Astrocyte of the spinal cord (primary cell): ENCODE measurements at places on chromosomes 12 and 14.

GRCh38 chr12:122422730-122423257, 325 bp upstream of the CLIP1 start:
- peak; percentile 64 for DNase-seq

DNA sequence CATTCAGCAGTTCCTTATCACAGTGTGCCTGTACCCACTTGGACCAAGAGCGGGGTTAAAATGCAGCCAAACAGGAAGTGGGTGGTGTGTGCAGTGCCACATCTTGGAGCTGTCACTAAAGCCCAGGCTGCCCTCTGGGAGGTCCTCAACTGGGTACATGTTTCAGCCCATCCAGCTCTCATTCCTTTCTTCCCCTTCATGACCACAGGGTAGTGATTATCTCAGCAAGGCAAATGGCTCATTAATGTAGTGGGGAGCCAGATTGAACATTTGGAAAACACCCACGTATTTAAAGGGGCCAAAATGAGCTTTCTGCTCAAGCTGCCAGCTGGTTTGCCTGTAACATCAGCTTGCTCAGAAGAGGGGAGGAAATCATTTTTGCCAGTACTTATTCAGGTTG, 210.8 kb upstream of the BTG1 start:
- DNase-seq: no peak

GRCh38 chr12:108167974-108168373, 38.9 kb downstream of the WSCD2 start:
- DNase-seq: no peak

DNA sequence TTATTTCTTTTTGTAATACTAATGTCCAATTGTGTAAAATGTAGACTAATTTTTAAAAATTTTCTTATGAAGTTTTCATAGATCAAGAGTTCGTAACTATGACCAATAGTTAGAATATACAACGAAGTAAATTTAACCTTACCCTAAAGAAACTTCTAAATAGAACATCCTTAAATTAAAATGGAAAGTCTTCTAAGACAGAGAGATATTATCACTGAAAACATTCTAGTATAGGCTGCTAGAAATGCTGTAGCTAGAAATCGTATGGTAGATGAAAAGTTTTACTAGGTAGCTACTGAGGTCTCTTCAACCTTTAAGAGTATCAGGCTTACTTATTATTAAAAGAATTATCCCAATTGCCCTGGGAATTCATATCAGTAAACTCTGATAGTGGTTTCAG, 925 bp downstream of the CLEC2A start:
- no peak for DNase-seq

DNA sequence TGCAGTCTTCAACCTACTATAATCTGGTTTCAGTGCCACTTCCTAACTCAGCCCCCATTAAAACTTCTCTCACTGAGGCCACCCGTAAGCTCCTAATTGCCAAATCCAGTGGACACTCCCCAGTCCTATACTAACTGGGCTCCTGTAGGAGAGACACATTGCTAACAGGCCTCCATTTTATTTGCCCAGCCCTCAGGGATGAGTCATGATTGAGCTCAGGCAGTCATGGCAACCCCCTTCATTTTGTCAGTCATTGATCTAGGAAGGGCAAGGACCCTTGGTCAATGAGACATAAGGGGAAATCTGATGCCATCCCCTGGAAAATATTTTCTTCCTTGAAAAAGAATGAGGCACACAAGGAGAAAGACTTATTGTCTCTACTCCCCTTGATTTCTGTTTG, 70.1 kb upstream of the HIF1A start:
- DNase-seq: peak; percentile 43

DNA sequence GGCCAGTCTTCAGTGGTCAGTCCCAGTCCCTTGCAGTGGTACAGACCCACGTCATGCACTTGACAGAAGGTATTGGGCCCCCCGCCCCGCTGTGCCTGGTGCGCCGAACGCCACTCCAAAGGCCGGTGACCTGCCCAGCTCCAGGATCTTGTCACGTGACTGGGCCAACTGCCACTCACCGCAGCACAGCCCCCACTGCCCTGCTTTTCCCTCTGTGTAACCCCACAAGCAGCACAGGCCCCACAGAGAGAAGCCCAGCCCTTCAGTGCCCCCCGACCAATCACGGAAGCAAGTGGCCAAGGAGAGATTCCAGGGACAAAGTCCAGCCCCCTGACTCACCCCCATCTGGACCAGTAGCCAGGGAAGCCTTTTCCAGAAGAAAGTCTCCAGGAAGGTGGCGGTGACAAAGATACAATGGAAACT, 498 bp downstream of the GPR132 start:
- DNase-seq: peak; percentile 48

- no peak for DNase-seq
These were observed 88.3 kb downstream of the IRF2BPL start for GRCh38 chr14:76940021-76940760.
